LHCN-M2 (cell line): ENCODE measurements at places on chromosomes 2 and 18. TPM values are rescaled to one million over a fixed set of nuclear protein-coding genes. Genes with fewer than 3 reads are reported as not detected.

- no peak for DNase-seq
Measured at GRCh38 chr2:41963661-41964525, 83.9 kb upstream of the PKDCC start.

Gene CYP27A1
- 6.1 TPM in 2 replicates for total RNA-seq

Gene DOK6
- not detected in 2 replicates for total RNA-seq

DNA sequence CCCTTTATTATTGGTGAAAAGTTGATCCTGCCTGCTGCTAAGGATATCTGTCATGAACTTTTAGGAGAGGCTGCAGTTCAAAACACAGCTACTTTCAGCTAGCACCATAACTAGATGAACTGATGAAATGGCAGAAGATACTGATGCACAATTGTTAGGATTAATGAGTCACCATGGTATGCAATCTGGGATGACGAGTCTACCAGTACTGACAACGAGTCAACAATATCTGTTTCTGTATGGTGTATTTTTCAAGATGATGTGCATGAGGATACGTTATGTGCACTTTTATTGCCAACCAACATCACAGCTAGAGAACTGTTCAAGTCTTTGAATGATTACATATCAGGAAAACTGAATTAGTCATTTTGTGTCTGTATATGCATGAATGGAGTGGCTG lies 68.7 kb downstream of the NETO1 start:
- no peak for DNase-seq
